ENCODE measurements at places on chromosomes 11 and 22. TPM values are rescaled to one million over a fixed set of nuclear protein-coding genes. Genes with fewer than 3 reads are reported as not detected.

DNA sequence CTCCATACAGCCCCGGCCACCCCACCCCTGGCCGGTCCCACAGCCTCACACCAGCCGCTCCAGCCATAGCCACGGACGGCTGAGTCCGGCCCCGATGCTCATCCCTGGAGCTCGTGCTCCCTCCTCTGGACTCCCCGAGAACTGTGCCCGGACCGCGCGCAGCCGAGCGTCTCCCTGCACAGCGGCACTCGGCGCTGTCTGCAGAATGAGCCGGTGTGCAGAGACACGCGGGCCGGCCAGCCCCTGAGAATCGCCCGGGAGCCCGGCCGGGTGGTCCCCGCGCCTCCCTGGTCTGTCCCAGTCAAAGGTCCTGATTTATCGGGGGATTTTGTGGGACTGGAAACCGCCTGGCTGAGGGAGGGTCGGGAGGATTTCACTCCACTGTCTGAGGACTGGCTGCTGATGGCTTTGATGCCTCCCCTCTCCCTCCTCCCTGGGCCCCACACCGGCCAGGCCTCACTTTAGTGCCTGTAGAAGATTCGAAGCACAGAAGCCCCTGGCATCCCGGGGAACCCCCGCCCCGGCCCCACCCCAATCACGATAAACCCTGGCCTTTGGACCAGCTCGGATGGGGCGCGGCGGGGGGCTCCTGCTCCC lies 102.7 kb downstream of the BRD1 start:
- peak overlapping the region; percentile 25 for H3K4me3 ChIP-seq
- H3K4me1 ChIP-seq: no peaks in the 10 kb centered on the region
- peak; percentile 80 for DNase-seq
- no peak overlapping the region for H3K27ac ChIP-seq
- H3K27me3 ChIP-seq: peaks cover 1% of the 10 kb centered on the region

GRCh38 chr11:10941414-10941813 lies 83.6 kb upstream of the ZBED5 start:
- H3K27ac ChIP-seq: no peak overlapping the region
- no peak for DNase-seq
- H3K4me3 ChIP-seq: no peak overlapping the region
- no peaks in the 10 kb centered on the region for H3K27me3 ChIP-seq
- no peaks in the 10 kb centered on the region for H3K36me3 ChIP-seq

- H3K27ac ChIP-seq: peak overlapping the region; percentile 92
- no peaks in the 10 kb centered on the region for H3K27me3 ChIP-seq
- H3K36me3 ChIP-seq: no peaks in the 10 kb centered on the region
- H3K4me3 ChIP-seq: no peak overlapping the region
- peaks cover 71% of the 10 kb centered on the region for H3K4me1 ChIP-seq
- peak; percentile 93 for DNase-seq
Measured at GRCh38 chr11:69435161-69435986, 46.1 kb upstream of the LINC01488 start.

- H3K4me1 ChIP-seq: no peaks in the 10 kb centered on the region
- no peak overlapping the region for H3K4me3 ChIP-seq
- DNase-seq: peak; percentile 7
- H3K27me3 ChIP-seq: no peaks in the 10 kb centered on the region
Measured at GRCh38 chr11:8276528-8276927, 12.8 kb upstream of the LMO1 start.

- peak; percentile 92 for DNase-seq
- H3K27ac ChIP-seq: peak overlapping the region; percentile 39
- H3K27me3 ChIP-seq: no peaks in the 10 kb centered on the region
- peaks cover 2% of the 10 kb centered on the region for H3K36me3 ChIP-seq
Measured at GRCh38 chr11:819943-820649, 1.4 kb downstream of the PNPLA2 start.

Gene OR51B2
- total RNA-seq: not detected

GRCh38 chr11:71070490-71071453 lies 181.6 kb downstream of the SHANK2 start:
- no peak overlapping the region for H3K27ac ChIP-seq
- no peaks in the 10 kb centered on the region for H3K4me1 ChIP-seq
- H3K4me3 ChIP-seq: no peak overlapping the region
- H3K36me3 ChIP-seq: peaks cover 3% of the 10 kb centered on the region
- no peak for DNase-seq

- no peak for DNase-seq
- no peaks in the 10 kb centered on the region for H3K27me3 ChIP-seq
- 0 out of 2 replicates have a peak, but pooled peaks cover 5% of the 10 kb centered on the region for H3K4me1 ChIP-seq
- H3K27ac ChIP-seq: no peak overlapping the region
- H3K4me3 ChIP-seq: no peak overlapping the region
Measured at GRCh38 chr11:16611401-16611921, 127.0 kb upstream of the C11orf58 start.

DNA sequence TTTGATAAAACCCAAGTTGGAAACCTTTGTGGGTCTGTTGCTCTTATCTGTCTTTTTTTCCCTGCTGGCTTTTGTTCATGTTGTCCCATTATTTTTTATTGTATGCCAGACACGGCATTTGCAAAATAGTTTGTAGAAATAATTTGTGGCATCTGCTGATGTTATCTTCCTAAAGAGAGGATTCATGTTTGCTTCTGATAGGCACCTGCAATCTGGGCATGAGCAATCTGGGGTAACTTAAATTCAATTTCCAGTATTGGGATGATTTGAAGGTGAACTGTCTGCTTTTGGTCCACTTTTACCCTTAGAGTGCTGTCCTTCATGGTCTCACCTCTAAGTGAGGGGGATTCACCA lies 126.9 kb downstream of the CEP164 start:
- DNase-seq: no peak
- no peaks in the 10 kb centered on the region for H3K4me1 ChIP-seq
- no peak overlapping the region for H3K27ac ChIP-seq
- H3K4me3 ChIP-seq: no peak overlapping the region

DNA sequence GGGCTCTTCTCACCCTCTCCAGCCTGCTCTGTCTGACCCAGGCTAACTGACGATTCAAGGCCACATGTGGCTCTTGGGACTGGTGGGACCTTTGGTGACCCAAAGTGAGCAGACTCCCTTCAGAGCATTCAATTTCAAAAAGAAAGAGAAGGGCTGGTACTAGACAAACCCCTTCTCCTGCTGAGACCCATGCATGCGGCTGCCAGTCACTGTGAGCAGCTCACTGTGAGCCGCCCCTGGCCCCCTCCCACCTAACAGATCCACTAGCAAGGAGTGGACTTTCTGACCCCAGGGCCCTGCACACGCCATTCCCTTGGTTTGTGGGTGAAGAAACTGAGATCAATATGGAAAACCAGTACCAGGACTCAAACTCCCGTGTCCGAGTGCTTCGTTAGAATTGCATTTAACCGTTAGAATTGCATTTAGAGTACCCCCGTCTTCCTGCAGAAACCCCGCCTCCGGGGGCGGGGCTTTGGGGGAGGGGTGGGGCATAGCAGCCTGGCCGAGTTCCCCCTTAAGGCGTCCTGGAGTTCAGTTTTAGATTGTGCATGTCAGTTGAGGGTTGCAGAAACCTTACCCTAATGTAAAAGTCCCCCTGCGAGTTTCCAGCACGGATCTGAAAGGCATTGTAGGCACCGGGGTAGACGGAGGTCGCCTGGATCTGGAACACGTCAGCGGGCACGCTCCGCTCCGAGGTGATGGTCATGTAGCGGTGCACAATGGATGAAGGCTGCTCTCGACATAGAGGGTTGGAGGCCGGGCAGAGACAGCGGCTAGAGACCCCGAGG lies 5.1 kb downstream of the EFEMP2 start:
- DNase-seq: no peak
- no peak overlapping the region for H3K27ac ChIP-seq
- H3K36me3 ChIP-seq: no peaks in the 10 kb centered on the region
- no peaks in the 10 kb centered on the region for H3K4me1 ChIP-seq

DNA sequence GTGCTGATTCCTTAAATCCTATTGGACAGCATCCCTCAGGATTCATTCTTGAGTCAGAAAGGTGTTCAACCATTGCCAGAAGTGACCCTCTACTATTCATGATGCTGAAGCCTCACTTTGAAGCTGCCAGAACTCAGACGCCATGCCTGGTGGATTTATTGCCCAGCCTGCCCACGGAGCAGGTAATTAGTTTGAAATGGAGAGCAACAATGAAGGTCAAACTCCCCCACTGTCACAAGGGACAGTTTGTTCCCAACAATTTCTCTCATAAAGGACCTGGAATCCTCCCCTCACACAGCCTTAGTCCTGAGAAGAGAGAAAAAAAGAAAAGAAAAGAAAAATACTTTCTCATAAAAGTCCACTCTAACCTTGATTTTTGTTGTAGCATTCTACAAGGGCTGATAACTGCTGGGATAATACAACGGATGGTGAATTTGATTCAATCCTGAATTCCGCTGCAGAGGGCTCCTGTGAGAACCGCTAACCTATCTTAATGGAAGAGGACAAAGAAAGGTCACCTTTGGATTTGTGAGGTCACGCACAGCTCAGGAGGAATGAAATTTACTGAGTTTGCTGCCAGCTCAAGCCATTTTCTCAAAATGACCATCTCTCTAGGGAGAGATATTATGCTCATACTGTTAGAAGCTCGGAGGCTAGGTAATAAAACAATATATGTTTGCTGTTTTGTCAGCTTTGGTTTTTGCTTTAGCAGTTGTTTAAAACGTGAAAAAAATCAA lies 161.6 kb upstream of the SYN3 start:
- peaks cover 23% of the 10 kb centered on the region for H3K4me1 ChIP-seq
- H3K36me3 ChIP-seq: no peaks in the 10 kb centered on the region
- H3K27me3 ChIP-seq: no peaks in the 10 kb centered on the region
- DNase-seq: no peak
- no peak overlapping the region for H3K4me3 ChIP-seq

DNA sequence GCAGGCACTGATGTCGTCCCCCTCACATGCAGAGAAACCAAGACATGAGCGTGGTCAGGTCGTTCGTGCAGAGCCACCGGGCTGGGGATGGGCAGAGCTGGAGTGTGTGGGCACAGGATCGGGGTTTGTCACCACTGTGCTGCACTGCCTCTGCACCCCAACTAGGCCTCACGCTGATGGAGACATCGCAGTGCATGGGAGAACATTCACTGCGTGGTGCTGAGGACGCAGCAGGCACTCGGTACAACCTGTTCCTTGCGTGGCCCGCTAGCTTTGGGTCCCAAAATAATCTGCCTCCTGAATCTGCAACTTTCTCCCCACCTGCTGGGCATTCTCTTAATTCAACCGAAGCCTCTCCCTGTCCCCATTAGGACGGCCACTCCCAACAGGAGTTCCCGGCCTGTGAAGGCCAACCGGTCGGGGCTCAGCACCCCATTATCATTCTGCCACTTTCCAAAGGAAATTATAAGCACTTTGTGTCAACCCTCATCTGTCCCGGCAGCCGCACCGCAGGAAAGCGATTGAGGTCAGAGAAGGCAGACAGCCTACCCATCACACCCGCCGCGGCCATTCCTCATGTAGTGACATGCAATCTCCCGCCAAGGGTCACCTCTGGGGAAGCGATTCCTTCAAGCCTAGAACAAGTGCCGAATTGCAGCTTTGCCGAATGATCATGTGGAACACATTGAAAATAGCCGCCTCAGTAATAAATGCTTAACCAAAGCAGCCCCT lies 490.4 kb downstream of the MN1 start:
- no peak for DNase-seq
- no peaks in the 10 kb centered on the region for H3K27me3 ChIP-seq
- H3K4me1 ChIP-seq: peaks cover 36% of the 10 kb centered on the region
- H3K36me3 ChIP-seq: no peaks in the 10 kb centered on the region
- no peak overlapping the region for H3K27ac ChIP-seq

- H3K27me3 ChIP-seq: no peaks in the 10 kb centered on the region
- H3K4me1 ChIP-seq: no peaks in the 10 kb centered on the region
- H3K36me3 ChIP-seq: no peaks in the 10 kb centered on the region
- DNase-seq: no peak
- H3K27ac ChIP-seq: no peak overlapping the region
Measured at GRCh38 chr11:114598461-114598860, 2.9 kb upstream of the NXPE4 start.

Gene VWCE
- 17.7 TPM for total RNA-seq

GRCh38 chr11:95514416-95515110 lies 275.0 kb downstream of the FAM76B start:
- no peaks in the 10 kb centered on the region for H3K27me3 ChIP-seq
- peaks cover 12% of the 10 kb centered on the region for H3K4me1 ChIP-seq
- no peak overlapping the region for H3K4me3 ChIP-seq
- H3K36me3 ChIP-seq: no peaks in the 10 kb centered on the region

Gene CADM1
- total RNA-seq: 534 TPM

- no peak overlapping the region for H3K4me3 ChIP-seq
- no peaks in the 10 kb centered on the region for H3K36me3 ChIP-seq
- no peak overlapping the region for H3K27ac ChIP-seq
Measured at GRCh38 chr22:29734838-29735237, 15.0 kb downstream of the CABP7 start.

DNA sequence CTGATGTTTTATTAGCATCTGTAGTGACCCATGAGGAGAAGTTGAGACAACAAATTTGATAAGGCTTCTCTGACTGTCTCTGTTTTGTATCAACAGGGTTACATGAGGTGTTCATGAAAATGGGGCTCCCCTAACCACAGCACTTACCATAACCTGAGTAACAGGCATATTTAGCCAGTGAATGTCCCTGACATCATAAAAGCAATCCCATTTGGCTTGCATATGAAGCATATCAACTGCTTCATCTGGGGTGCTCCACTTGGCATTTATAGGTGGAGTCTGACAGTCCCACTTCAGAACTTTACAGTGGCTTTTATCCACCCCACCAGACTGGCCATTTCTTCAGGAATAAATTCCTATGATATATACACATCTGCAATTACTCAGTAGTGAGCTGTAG lies 257.6 kb downstream of the LUZP2 start:
- DNase-seq: no peak
- H3K4me3 ChIP-seq: no peak overlapping the region
- H3K36me3 ChIP-seq: no peaks in the 10 kb centered on the region
- no peaks in the 10 kb centered on the region for H3K27me3 ChIP-seq
- peaks cover 7% of the 10 kb centered on the region for H3K4me1 ChIP-seq
- H3K27ac ChIP-seq: no peak overlapping the region

DNA sequence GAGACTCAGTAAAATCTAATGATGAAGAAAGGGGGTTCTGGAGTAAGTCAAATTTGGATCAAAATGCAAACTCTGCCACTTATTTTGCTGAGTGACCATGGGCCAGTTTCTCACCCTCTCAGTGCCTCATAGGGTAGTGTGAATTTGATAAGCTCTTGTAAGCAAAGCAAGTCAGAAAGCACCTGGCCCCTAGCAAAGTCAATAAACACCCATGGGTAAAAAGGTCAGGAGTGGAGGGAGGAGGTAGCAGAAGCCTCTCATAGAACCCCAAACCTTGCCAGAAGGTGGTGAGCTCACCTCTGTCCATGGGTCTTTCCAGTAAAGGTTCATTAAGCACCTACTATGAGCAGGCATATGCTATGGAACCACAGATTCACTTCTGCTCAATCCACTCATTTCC lies 18.5 kb upstream of the CACNG2 start:
- no peaks in the 10 kb centered on the region for H3K36me3 ChIP-seq
- no peak overlapping the region for H3K27ac ChIP-seq
- no peaks in the 10 kb centered on the region for H3K27me3 ChIP-seq
- H3K4me1 ChIP-seq: no peaks in the 10 kb centered on the region
- H3K4me3 ChIP-seq: no peak overlapping the region
- DNase-seq: no peak

GRCh38 chr11:17294033-17294432 lies 17.5 kb downstream of the NUCB2 start:
- peaks cover 3% of the 10 kb centered on the region for H3K4me1 ChIP-seq
- H3K27me3 ChIP-seq: no peaks in the 10 kb centered on the region
- no peaks in the 10 kb centered on the region for H3K36me3 ChIP-seq

Data from Caco-2 (cell line).